H7 (cell line): ENCODE measurements at places on chromosomes 7 and 10.

DNA sequence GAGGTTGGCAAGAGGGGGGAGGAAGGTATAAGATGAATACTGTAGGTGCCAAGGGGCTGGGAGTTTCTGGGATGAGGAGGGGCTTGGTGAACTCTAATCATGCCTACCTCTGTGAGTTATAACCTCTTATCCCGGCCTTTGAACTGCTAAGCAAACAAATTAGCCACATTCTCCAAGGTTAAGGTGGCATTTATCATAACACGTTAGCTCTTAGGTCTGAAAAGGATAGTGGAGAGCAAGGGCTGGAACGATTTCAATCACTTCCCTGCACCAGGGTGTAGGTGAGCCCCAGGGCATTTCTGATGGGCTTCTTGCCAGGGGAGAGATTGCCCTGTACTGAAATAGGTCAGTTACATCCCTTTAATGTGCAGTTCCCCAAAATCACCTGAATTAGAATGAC, 28.6 kb upstream of the DMBT1 start:
- no peak for DNase-seq

GRCh38 chr10:52568309-52568708, 204.3 kb downstream of the MBL2 start:
- DNase-seq, result no peak

DNA sequence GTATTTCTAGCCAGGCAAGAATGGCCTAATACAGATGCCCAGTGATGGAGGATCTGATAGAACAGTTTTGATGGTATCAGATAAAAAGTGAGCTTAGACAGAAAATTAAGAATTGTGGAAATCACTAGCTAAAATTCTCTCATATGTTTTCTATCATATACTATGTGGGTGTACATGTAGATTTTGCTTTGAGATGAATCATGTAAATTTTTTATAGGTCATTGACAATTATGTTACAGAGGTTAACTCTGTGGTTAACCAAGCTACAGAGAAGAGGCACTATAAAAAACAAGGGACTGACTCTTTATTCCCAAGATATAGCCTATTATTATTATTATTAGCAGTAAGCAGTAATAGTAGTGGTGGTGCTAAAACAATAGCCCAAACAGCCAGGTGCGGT, 156.5 kb downstream of the ITGA8 start:
- no peak for DNase-seq

GRCh38 chr10:73771722-73772280, 10.0 kb upstream of the CHCHD1 start:
- peak; percentile 95 for DNase-seq

- DNase-seq, result no peak
These were observed 5.3 kb downstream of the POLR2J start for GRCh38 chr7:102473271-102473991.

DNA sequence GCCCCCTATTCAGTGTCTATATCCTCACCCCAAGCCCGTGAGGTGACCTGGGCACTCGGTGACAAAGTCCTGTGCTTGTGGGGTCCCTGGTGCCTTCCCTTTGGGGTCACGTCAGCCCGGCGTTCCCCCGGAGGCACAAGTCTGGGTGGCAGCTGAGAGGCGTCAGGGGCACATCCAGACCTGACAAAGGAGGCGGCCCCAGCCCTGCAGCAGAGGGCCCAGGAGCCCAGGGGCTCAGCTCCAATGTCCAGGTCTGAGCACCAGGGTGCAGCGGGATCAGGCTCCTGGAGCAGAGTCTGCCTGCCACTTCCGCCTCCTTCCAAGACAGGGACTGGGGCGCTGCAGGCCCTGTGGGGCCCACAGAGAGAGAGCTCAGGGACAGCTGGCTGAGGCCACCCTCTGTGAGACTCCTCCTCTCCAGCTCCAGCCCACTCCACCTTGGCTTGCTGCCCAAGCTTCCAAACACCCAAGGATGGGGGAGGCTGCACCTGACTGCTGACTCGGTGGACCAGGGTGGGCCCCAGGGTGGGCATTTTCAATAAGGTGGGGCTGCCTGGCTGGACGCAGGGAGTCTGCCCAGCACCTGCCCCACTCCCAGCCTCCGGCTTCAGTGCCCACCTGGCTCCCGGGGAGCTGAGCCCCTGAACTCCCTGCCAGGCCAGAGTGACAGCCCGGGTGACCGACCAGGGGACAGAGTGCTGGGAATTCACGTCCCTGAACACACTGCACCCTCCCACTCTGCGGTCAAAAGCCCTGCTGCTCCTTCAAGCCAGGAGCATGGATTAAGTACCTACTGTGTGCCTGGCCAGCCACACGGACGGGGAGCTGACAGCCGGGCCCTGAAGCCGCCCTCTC, 1.0 kb upstream of the KNDC1 start:
- peak; percentile 89 for DNase-seq

DNA sequence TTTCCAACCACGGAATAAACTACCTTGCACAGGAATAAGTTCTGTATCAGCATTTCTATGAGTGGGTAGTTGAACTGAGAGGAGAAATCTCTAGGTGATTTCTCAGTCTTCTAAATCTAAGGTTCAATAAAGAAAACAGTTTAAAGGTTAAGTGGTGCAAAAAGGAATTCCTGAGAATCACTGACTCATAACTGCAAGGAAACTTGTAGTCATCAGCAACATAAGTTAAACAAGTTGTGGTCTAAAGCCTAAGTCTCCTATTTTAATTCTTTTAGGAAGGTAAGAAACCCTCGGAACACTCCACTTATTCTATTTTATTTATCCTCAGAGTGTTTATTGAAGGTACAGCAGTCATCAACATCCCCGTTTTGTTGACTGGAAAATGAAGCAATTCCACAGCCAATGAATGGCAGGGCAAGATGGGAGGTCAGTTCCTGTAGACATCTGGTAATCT, 92.4 kb upstream of the PIK3CG start:
- no peak for DNase-seq

DNA sequence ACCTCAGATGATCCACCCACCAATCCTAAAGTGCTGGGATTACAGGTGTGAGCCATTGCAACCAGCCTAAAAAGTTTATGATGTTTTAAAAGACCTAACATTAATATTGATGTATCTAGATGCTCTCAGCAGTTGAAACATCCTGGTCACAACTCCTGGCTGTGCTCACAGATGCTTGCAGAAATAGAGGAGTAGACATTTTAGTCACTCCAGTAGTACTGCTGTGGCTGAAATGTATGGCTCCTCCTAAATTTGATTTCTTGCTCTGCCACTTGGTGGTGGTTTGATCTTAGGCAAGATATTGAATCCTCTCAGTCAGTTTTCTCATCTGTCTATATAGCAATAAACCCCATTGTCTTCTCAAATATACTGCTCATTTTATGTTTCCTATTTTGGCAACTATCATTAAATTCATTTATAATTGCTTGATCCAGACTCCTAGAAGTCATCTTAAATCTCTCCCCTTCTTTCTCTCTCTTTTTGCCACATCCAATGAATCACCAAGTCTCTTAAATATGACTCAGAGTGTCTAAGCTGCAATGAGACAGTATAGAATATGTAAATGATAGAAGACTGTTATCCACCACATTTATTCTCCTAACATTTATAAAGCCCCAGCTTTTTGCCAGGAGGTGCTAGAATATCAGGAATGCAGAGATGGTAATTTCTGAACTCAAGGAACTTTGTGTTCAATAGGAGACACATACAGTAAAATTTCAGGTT, 78.1 kb upstream of the NRBF2 start:
- no peak for DNase-seq
